ENCODE measurements at places on chromosomes 4 and X. TPM values are rescaled to one million over a fixed set of nuclear protein-coding genes. Genes with fewer than 3 reads are reported as not detected.

The KLF8 gene
- total RNA-seq: 1.2 TPM

The UGDH gene
- total RNA-seq: 16.7 TPM

- no peaks in the 10 kb centered on the region for H3K36me3 ChIP-seq
- H3K4me3 ChIP-seq: no peak overlapping the region
- no peaks in the 10 kb centered on the region for H3K4me1 ChIP-seq
These were observed 68.3 kb downstream of the SLIT2 start for GRCh38 chr4:20319825-20320612.

GRCh38 chrX:48696301-48696908, at the start of gene SUV39H1:
SUV39H1 (plus strand) TSS chrX:48696734; CDS start chrX:48696785, 51 bp downstream.
- H3K36me3 ChIP-seq: peaks cover 21% of the 10 kb centered on the region
- H3K4me1 ChIP-seq: peaks cover 26% of the 10 kb centered on the region
- DNase-seq: peak; percentile 87
- H3K4me3 ChIP-seq: peak within 1 kb of the TSS; percentile 81
- no peaks in the 10 kb centered on the region for H3K27me3 ChIP-seq

- peaks cover 7% of the 10 kb centered on the region for H3K4me1 ChIP-seq
- peaks cover 34% of the 10 kb centered on the region for H3K27me3 ChIP-seq
- H3K36me3 ChIP-seq: no peaks in the 10 kb centered on the region
- peak overlapping the region; percentile 69 for H3K4me3 ChIP-seq
- DNase-seq: no peak
These were observed 1.2 kb downstream of the CXCL3 start for GRCh38 chr4:74037076-74037955.

DNA sequence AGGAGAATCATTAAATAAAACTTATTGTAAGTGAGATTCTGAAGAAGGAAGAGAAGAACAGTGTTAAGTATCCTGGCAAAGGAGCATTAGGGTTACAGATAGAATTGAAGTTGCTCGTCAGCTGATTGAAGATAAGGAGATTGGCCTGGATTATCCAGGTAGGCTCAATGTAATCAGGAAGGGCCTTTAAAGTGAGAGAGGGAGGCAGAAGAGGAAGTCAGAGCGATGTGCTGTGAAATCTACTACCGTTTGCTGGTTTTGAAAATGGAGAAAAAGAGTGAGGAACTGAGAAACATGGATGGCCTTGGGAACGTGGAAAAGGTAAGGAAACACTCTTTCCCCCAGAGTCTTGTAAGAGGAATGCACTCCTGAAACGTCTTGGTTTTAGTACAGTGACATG, 245.7 kb downstream of the ANTXR2 start:
- H3K36me3 ChIP-seq: no peaks in the 10 kb centered on the region
- no peak overlapping the region for H3K4me3 ChIP-seq

The ZAR1 gene
- total RNA-seq: not detected

DNA sequence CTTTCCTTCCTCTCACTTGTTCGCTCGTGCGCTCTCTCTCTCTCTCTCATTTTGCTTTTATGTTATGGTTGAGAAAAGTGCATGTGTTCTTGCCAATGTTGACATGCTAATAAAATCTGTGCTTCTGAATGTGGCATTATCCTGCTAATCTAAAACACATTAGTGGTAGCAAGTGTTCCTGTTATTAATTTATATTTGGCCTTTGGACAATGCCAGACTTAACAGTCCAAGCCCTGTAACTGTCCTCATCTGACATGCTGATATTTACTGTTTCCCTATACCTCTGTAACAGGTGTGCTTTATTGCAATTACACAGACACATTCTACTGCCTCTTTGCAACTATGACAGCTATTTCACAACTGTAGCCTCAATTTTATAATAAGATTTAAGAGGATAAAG, 2.7 kb downstream of the PPARGC1A start:
- H3K4me1 ChIP-seq: peaks cover 10% of the 10 kb centered on the region
- H3K4me3 ChIP-seq: no peak overlapping the region
- no peak overlapping the region for H3K27ac ChIP-seq
- H3K36me3 ChIP-seq: no peaks in the 10 kb centered on the region
- H3K27me3 ChIP-seq: peaks cover 16% of the 10 kb centered on the region
